ENCODE measurements at places on chromosomes 1 and 21.
A peak's percentile ranks its signal among the peaks of the same experiment; 100 is the strongest.

GRCh38 chr21:33578959-33579542 is 9.4 kb downstream of the DONSON start:
- DNase-seq, result no peak

GRCh38 chr1:229047840-229048620 is 222.9 kb upstream of the RAB4A start:
- DNase-seq, result no peak

- peak; percentile 7 for DNase-seq
Measured at GRCh38 chr21:43188181-43188580, 19.4 kb downstream of the CRYAA start.

DNA sequence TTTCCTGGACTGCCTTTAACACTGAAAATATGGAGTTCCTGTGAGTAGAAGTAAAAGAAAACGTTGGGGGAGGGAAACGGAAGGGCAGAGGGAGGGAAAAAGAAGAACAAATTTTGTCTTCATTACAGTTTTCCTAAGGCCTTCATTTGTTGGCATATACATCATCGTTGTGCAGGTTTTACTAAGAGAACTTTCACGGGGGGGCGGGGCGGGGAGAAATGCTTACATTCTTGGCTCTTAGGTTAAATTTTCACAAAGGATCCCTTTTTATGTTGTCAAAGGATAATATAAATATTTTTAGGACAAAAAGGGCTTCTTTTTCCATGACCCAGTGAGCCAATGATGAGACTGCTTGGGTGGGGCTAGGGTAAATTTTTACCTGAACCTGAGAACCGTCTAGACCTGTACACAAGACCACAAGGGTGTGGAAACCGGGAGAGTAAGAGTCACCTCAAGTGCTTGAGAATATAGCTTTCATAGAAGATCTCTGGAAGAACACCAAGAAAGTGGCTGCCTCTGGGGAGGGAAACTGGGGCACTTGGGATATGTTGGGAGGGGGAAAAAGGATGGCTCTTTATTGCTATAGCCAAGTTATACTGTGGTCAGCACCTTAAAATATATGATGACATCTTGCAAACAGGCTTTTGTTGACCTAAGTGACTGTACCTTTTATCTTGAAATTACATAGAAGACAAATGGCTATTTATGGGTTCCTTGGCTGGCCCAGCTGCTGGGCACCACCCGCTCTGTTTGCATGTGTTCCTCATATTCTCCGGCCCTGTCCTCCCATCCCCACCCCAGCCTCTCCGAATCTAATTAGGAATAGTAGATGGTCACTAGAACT is 2.0 kb upstream of the UTP25 start:
- peak; percentile 40 for DNase-seq

DNA sequence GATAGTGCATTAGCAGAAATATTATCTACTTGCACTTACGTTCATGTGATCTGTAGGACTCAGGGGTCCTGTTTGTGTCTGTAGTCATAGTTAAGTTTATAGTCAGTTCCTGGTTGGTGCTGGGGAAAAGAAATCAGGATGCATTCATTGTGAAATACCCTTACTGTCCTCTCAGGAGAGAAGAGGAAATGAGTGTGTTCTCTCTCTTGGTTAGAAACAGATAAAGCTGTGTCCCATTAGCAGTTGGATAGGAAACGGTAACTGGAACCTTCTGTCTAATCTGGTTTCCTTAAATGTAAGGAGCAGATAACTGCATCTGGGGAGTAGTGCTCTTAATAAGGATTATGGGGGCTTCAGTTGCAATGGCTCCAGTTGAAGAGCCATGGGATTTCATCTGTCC is 8.9 kb downstream of the SDCCAG8 start:
- DNase-seq, result no peak

DNA sequence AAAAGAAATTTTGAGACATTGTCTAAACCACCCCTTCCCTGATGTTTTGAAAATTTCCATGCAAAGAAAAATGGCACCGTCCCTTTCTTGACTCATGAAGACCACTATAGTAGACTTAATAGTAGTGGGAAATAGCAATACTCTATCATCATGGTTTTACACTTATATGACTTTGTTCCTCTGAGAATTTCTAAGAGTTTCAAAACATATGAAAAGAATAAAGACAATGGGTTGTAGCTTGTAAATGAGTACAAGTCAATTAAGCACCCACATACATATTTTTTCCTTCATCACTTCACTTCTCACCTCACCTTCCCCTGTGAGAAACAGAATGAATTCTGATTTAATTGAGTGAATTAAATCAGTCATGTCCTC is 151.7 kb downstream of the LYPLAL1 start:
- no peak for DNase-seq

- DNase-seq, result no peak
Measured at GRCh38 chr21:41369105-41369919, 7.5 kb downstream of the MX2 start.

GRCh38 chr21:43720539-43721166 is 1.7 kb downstream of the PDXK start:
- no peak for DNase-seq

- no peak for DNase-seq
Measured at GRCh38 chr1:35386290-35386689, 117.8 kb downstream of the ZMYM4 start.

DNA sequence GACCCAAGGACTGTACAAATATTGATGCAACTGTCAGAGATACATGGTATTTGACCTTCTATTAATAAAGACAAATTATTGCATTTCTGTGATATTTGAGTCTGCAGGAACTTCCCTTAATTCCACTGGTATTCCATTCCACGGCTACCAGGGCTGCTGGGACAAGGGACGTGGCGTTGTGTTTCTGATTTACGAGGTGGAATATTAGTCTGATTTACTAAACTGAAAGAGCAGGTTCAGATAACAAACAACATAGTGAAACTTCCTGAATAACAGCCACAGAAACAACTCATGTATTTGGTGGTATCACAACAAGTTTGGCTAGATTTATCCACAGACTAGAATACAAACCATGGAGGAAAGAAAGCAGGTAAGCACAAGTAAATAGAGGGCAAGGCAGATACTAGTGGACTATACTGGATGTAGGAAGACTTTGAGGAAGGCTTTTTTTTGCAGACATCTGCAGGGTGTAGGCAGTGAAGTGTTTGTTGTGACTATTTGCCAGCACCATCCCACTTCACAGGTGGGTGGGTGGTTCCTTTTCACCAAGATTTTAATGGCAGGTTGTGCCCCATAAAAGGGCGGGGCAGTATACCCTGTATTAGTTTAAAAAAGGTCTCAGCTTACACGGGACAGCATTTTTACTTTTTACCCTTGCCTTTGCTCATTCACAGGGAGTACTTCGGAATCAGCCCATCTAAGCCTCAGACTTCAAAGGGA is 100.4 kb downstream of the FGGY start:
- DNase-seq, result no peak

- no peak for DNase-seq
Measured at GRCh38 chr1:218456444-218456843, 111.3 kb downstream of the TGFB2 start.

GRCh38 chr1:36966242-36966641 is 68.1 kb downstream of the GRIK3 start:
- peak; percentile 41 for DNase-seq

DNA sequence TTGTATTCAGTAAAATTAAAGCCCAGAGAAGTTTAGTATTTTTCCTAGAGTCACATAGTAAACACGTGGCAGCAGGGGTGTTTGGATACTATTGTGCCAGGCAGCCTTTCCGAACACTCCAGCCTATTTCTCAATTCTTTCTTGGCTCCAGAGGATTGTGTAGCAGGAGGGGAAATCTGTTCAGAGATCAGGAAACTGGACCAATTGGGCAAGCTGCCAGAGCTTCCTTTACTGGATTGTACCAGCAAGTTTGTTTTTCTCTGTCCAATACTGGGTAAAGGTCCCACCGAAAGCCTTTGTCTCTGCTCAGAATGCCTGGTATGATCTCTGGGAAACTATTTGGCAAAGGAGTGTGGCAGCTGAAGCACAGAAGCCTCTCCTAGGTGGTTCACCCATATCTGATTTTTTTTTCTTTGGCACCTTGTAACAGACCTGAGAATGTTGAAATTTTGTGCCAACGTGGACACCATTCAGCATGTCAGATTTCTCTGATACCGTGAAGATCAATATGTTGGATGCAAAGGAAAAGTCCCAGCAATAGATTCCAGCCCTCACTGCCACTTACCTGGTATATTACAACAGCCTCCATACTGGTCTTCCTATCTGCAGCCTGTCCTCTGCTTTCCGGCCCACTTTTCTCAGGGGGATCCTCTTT is 126.2 kb downstream of the FGGY start:
- DNase-seq, result no peak

GRCh38 chr1:39915499-39916129 is 13.9 kb upstream of the MYCL start:
- DNase-seq, result no peak

DNA sequence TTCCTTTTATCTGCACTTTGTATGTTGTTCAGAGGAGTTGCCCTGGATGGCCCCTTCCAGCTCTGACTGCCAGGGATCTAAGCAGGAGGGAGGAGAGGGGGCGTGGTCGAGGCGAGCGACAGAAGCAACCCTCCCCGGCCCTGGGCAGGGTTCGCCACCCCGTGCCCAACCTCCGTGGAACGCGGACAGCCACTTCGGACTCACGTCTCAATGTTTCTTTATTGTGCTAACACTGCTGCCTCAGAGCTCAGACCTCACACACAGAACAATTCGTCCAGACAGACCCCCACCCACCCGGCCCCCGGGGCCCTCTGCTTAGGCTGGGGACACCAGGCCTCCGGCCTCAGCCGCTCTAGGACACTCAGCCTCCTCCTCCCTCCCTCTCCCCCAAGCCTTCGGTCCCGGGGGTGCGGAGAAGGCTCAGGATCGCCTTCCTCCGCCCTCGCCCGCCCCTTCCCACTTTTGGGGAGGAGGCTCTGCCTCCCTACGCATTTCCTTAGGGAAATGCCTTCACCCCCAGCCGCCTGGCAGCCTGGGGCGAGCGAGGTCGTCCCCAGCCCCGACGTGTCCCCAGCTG is 8.3 kb downstream of the VSIG8 start:
- DNase-seq, result no peak

GRCh38 chr1:911875-912739 is 11.6 kb upstream of the SAMD11 start:
- no peak for DNase-seq

DNA sequence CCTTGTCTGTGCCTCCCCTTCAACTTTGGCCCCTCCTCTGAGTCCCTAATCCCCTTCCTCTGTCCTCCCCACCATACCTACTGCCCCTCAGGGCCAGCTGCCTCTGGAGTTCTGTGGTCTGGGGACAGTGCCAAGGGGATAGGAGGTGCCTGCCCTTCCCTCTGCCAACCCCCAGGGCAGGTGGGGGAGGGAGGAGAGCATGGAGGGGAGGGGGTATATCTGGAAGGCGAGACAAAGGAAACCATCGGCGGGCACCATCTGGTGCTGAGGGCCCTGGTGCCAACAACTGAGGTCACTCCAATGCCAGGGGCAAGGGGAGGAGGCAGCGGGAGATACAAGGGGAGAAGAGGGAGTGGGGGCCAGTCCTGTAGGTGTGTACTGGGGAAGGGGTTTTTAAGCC is 9.6 kb downstream of the RAB25 start:
- no peak for DNase-seq

DNA sequence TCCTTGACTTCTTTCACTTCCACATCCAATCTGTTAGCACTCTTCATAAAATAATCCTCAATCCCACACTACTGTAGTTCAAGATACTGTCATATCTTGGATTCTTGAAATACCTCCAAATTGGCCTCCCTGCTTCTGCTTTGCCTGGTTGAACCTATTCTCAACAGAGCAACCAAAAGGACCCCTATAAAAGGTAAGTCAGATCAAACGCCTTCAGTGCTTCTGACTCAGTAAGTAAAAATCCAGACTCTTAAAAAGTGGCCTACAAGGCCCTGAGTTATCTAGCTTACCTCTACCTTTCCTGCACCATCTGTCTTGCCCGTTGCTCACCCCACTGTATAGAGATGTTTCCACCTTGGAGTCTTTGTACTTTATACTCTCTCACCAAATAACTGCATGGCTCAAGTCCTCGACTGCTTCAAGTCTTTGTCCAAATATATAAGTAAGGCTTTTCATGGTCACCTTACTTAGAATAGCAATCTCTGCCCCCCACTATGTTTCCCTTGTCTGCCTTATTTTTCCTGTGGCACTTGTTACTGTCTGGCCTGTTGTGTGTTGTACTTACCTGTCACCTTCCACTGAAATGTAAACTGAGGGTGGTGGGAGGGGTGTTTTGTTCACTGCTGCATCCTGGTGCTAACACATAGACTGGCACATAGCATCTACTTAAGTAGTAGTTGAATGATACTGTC is 5.1 kb upstream of the PIGV start:
- no peak for DNase-seq

DNA sequence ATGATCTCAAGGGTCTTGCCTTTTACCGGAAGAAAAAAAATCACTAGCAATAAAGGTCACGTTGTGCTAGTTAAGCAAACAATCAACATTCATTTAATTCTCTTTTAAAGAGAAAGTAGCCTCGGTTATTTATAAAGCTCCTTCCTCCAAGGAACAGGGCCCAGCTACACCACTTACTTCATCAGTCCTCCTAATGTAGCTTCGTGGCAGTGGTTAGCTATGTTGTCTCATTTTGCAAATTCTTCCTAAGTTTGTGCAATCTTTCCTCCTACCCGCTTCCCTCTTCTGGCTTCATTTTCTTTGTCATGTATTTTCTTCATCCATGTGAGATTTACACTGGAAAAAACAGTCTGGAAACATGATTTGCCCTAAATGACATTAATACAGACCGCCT is 554.2 kb downstream of the NUF2 start:
- no peak for DNase-seq

DNA sequence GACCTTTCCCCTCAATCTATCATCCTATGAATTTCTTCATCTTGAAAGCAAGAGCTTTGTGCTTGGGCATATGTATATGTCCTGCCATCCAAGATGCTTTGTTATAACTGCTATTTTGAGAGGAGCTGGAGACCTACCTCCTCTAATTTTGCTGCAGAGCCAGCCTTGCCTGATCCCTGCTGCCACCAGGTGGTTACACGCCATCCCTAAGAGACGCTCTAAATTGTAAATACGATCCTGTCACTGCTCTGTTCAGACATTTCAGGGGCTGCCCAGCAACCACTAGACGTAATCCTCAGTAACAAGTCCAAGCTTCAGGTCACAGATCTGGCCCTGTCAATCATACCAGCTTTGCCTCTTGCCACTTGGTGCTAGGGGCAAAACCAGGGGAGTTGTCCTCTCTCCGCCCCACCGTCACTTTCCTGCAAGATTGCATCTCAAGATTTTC is 32.9 kb downstream of the GPA33 start:
- peak; percentile 56 for DNase-seq

DNA sequence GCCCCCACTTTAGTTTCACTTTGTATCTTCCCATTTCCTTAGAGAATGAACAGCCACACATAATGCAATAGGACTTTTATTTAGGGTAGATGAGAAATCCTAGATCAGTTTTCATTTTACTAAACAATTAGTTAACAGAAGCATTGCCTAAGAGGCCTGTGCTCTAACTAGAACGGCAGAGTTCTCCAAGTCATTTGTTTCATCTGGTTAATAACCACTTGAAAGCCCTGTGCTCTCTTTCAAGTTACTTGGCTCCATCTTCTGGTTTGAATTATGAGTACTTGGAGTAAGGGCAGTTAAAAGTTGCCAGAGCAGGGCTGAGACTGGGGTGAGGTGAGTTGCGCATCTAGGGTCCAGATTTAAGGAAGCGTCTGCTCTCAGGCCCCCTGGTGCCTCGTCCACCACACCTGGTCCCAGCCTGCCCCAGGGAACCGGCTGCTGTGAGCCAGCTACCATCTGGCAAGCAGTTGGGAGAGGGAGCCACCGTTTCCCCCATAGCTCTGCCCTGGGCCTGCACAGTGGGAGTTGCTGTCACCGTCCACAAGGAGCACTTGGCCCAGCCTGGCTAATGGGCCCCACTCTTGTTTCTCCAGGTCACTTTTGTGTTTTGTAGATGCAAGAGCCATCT is 18.1 kb upstream of the SLC44A3 start:
- no peak for DNase-seq

GRCh38 chr1:17276568-17276967 is 27.7 kb downstream of the PADI3 start:
- no peak for DNase-seq
